ENCODE measurements at places on chromosomes 4 and X.

- DNase-seq = no peak
These were observed 19.8 kb downstream of the USP53 start for GRCh38 chr4:119232286-119232685.

GRCh38 chrX:122363112-122363795 lies 820.8 kb upstream of the GRIA3 start:
- no peak for DNase-seq

GRCh38 chrX:152897222-152898131 lies at the start of gene ZNF185:
Gene ZNF185, plus strand, starts transcription at chrX:152898067. Its CDS starts 16,423 bp downstream, at chrX:152914490.
- DNase-seq = no peak

GRCh38 chrX:9604908-9605306 lies 140.0 kb downstream of the TBL1X start:
- DNase-seq = no peak

- DNase-seq = no peak
These were observed 90.6 kb downstream of the TSPAN7 start for GRCh38 chrX:38651625-38652601.

- DNase-seq = no peak
These were observed 4.6 kb upstream of the CCNG2 start for GRCh38 chr4:77152421-77152820.

GRCh38 chr4:3712112-3712805 lies 53.9 kb upstream of the ADRA2C start:
- DNase-seq = no peak

- no peak for DNase-seq
These were observed 13.4 kb downstream of the TRPC3 start for GRCh38 chr4:121938282-121939092.

- DNase-seq = no peak
These were observed 162.7 kb upstream of the MBNL3 start for GRCh38 chrX:132651421-132652086.

DNA sequence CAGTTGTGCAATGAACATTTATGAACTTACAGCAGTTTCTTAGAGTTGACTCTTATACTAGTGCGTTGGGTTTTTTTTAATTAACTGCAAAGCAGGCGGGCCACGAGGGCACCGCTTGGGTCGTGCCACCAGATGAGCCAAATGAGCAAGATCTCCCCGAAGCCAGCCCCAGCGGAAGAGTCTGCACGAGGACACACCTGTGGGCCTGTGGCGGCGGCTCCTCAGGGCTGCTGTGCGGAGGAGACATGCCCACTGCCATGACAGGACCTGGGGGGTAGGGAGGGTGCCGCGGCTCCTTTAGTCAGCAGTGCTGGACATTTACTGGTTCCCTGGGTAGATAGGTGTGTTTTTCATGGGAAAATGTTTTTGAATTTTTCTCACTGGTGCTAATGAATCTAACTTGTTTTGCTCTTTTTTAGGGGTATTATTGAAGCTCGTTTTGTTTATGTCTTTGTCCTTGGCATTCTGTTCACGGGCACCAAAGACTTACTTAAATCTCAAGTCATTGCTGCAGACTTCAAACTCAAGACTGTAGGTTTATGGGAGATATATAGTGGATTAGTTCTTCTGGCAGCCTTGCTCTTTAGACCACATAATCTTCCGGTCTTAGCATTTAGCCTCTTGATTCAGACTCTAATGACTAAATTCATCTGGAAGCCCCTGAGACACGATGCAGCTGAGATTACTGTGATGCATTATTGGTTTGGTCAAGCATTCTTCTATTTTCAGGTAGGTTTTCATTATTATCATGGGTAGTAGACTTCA lies 31.2 kb downstream of the PIGG start:
- no peak for DNase-seq

GRCh38 chr4:169274033-169274432 lies 3.3 kb upstream of the SH3RF1 start:
- no peak for DNase-seq

GRCh38 chr4:10656988-10657387 lies 27.6 kb downstream of the CLNK start:
- no peak for DNase-seq

DNA sequence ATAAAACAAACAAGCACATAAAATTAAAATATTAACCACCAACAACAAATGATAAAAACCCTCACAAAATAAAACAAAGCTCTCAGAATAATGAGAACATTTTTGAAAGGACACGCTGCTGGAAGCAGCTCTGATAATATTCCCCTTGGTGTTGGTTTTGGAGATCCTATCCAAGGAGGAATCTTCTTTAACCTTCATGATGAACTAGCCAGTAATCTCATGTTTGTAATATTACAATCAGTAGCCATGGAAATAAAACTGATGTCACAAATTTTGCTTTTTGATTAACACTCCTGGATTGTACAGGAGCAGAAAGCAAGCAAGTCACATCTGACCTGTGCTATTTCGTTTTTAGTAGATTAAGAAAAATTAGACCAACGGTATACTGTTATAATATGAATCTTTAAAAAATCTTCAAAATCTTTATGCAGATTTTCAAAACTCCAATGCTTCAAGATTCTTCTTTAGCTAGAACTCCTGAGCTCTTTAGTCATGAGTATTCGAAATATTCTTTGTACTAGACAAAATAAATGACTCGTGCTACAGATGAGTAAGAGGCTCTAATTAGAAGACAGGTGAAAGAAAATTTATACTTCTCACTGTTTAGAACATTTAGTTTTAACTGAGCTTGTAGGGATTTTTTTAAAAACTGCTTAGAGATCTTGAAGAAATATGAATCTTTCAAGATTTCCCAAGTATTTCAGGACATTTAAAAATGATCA lies 154.1 kb downstream of the RASL11B start:
- no peak for DNase-seq

GRCh38 chrX:145190801-145191389 lies 56.4 kb upstream of the SPANXN1 start:
- no peak for DNase-seq

DNA sequence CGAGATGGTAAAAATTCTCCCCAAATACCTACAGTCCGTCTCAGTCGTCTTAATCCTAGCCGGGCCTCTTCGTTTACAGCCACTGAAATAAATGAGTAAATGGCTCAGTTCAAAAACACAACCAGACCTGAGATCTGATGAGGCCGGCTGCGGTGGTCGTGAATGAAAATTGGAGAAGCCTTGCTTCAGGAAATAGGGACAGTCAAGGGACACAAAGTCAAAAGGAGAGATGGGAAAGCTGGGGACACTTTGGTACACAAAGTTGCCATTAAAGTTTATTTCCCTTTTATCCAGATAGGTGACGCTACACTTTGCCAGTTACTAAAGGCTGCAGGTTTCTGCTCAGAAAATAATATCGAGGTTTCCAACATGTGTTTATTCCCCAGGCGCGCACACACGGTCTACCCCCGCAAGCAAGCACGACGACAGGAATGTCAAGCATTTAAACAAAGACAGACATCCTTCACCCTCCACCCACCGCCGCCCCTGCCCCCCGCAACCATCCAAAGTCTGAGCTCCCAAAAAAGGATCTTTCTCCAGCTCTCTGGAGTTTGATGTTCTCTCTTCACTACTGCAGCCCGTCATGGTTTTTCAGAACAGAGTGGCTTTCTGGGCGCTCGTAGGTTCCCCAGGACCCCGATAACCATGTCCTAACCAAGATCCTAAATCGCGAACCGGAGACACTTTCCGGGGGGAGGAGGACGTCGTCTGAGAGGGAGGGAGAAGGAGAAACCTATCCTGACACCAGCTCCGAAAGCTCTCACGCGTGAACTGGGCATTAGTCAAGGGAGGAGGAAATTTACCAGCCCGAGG lies 1.3 kb upstream of the PCDH7 start:
- no peak for DNase-seq

DNA sequence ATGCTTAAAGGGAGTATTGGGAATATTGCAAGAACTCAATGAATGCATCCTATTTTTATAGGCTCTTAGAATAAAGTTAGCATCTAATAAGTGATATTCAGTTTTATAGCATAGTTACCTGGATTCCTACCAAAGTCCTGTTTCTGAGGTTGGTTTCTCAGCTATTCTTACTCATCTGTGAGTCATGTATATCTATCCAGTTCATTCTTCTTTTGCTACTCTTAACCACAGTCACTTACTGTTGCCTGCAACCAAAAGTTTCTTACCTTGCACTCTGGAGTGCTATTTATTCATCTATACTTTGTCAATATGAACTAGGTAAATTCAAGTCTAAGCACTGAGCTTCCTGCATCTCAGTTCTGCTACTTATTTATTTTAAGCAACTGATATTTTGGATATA lies 322.5 kb downstream of the HS3ST1 start:
- no peak for DNase-seq

- no peak for DNase-seq
These were observed 16.2 kb upstream of the WDR19 start for GRCh38 chr4:39166177-39166576.

- no peak for DNase-seq
These were observed 218.3 kb upstream of the CNKSR2 start for GRCh38 chrX:21155916-21156315.

- no peak for DNase-seq
These were observed 78.9 kb upstream of the CBR4 start for GRCh38 chr4:169089004-169089403.

- peak; percentile 65 for DNase-seq
These were observed 84.8 kb downstream of the AFAP1 start for GRCh38 chr4:7854697-7855370.

- no peak for DNase-seq
These were observed 168.7 kb upstream of the GALNTL6 start for GRCh38 chr4:171644430-171645057.

- DNase-seq = no peak
These were observed 42.0 kb downstream of the ANXA5 start for GRCh38 chr4:121654738-121655137.

GRCh38 chr4:69860052-69860451 lies at the start of gene SULT1E1:
Gene SULT1E1, minus strand, starts transcription at chr4:69860145. Its CDS starts 2,501 bp downstream, at chr4:69857644.
- DNase-seq = no peak

GRCh38 chr4:125719987-125720386 lies 405.2 kb downstream of the FAT4 start:
- DNase-seq = no peak

DNA sequence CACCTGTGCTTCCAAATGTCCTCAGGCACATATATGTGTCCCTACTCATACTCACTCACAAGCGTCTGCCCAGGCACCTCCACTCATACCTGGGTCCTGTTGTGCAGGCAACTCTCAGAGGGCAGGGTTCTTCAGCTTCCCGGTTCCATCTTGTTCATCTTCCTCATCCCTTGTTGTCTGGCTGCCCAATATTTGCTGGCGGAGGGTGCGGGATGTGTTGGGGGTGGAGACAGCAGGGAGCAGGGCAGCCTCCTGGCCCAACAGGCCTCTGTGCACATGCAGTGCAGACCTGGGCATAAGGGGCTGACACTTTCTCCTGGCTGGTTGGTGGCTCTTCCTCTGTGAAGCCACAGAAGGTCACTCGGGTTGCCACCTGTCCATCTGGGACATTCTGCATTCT lies 32.1 kb downstream of the NBDY start:
- DNase-seq = no peak

DNA sequence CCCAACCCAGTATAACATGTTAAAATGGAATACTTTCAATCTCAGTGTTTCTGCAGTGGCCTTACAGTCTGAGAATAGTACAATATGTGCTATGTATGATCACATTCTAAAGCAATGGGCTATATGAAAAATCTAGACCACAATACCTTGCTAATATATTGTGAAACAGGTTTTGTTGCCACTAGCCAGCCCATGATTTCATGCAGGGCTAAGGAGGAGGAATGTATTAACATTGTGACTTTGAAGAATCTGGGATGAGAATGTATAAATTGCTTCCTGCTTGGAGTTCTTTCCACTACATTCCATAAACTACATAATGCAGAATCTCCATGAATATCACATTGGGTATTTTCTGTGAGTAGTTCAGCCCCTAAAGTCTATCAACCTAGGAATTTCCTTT lies 935.4 kb upstream of the GRIA3 start:
- no peak for DNase-seq

- DNase-seq = no peak
These were observed 21.1 kb downstream of the VSIG4 start for GRCh38 chrX:66018585-66019309.

DNA sequence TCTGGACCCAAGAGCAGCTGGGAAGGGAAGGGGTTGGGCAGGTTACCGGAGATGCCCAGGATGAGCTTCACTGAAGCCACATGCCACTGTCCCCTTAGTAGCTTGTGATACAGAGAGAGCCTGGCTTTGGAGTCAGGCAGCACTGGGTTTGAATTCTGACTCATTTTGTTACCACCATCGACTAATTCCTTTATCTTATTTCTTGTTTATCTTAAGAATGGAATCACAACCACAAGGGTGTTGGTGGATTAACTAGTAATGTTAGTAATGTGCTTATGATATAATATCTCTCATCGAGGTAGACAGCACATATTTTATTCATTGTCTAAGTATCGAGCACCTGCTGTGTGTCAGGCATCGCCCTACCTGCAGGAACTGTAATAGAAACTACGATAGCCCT lies 17.7 kb upstream of the STX18 start:
- no peak for DNase-seq

DNA sequence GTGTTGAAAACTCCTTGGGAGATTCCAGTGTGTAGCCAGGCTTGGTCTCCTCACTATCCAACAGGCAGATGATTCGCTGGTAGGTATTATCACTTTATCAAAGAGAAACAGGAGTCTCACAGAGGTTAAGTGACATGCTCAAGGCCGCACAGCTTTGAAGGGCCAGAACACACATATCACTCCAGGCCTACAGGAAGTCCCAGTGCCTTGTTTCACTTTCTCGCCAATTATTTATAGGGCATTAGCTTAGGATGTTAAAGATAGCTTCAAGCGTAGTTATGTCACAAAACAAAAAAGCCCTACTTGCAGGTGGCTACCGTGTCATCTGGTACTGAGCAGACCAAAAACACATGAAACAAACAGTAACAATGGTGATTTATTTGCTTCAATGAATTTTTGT lies 13.2 kb downstream of the ATP8A1 start:
- DNase-seq = no peak

DNA sequence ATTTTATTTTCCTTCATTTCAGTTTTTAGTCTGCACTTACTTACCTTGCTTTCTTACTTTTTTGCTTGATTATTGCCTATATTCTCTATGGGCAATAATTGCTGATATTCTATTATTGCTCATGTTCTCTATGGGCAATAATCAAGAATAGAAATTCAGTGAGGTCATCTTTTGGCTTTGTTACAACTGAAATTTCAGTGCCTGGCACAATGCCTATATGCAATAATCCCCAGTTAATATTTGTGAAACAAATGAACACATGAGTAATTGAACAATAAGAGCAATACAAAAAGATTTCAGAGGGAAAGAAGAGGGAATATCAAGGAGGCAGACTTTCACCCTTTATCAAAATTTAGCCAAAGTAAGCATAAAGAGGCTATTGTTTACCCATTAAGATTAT lies 48.6 kb upstream of the ARSJ start:
- DNase-seq = no peak

DNA sequence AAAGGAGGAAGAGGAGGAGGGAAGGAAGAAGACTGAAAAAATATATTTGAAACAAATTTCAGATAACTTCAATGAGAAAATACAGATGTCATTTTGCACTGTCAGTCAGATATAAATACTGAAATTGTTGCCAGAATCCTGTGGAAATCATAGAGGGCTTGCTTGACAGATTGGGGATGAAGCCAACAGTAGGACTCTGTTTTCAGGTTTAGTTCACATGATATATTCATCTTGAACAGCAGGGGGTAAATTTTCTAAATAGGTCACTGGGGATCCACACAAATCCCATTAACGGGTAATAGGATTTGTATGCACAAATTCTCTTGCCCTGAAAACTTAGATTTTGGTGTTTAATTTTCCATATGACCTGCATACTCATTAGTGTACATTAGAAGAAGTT lies 103.3 kb upstream of the PCDH18 start:
- no peak for DNase-seq
